ENCODE measurements at places on chromosomes 2 and 18.

- no peak for DNase-seq
Measured at GRCh38 chr2:101883860-101884259, 107.9 kb upstream of the IL1R2 start.

- DNase-seq: no peak
Measured at GRCh38 chr2:234099266-234099665, 48.8 kb downstream of the SPP2 start.

DNA sequence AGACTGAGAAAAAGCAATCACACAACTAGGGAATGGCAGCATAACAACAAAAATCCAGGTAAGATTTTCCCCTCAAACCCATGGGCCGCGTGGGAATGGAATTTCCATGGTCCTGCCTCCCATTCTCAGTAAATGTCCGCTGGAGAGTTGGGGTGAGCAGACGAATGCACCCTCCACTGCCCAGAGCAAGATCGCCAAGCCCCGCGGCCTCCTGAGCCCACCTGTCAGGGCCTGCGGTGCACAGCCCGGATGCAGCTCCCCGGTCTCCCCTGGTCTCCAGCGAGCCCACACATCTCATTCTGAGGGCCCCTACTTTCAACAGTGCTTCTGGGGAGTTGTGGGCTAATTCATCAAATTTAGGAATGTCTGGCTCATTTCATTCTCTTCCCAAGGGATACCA lies 327.4 kb upstream of the HS6ST1 start:
- peak; percentile 39 for DNase-seq

DNA sequence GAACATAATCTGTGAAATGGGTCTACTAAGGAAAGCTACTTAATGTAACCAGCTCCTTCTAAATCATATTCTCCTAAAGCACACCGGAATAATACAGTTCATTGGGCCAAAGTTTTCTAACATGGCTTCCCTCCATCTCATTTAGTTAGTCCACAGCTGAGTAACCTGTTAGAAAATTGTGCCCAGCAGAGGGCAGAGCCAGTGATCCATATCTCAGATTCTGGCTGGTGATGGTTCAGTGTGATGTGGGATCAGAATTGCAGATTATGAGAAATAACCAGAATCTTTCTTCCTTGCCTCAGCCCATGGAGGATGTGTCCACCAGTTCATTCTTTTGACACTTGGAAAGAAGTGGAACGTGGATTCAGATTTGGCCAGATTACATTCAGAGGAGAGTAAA lies 9.4 kb upstream of the CTLA4 start:
- DNase-seq: no peak

GRCh38 chr2:177584030-177584692 lies 191.6 kb downstream of the AGPS start:
- DNase-seq: no peak

DNA sequence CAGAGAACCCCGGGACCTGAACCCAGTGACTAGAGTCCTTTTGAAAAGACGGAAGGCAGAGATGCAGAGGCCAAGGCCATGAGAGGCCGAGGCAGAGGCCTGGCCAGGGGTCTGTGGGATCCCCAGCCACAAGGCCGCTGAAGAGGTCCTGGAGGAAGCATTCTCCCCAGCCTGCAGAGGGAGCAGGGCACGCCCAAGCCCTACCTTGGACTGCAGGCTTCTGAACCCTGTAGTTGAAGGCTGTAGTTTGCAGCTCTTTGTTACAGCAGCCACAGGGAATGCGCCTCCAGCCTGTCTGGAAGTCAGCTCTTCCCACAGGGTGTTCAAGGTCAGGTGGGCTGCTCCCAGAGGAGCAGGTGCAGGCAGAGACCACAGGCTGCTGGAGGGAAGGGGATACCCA lies 22.1 kb upstream of the PXDN start:
- no peak for DNase-seq
